ENCODE measurements at places on chromosomes 13 and 19. TPM values are rescaled to one million over a fixed set of nuclear protein-coding genes. Genes with fewer than 3 reads are reported as not detected.

Gene PDCD5
- total RNA-seq: 62.6 TPM

Gene NKPD1
- 0.09 TPM for total RNA-seq

Gene POGLUT2
- 7.0 TPM for total RNA-seq

Gene ZNF358
- 39.1 TPM for total RNA-seq

Gene ZIC2
- total RNA-seq: 1.4 TPM

DNA sequence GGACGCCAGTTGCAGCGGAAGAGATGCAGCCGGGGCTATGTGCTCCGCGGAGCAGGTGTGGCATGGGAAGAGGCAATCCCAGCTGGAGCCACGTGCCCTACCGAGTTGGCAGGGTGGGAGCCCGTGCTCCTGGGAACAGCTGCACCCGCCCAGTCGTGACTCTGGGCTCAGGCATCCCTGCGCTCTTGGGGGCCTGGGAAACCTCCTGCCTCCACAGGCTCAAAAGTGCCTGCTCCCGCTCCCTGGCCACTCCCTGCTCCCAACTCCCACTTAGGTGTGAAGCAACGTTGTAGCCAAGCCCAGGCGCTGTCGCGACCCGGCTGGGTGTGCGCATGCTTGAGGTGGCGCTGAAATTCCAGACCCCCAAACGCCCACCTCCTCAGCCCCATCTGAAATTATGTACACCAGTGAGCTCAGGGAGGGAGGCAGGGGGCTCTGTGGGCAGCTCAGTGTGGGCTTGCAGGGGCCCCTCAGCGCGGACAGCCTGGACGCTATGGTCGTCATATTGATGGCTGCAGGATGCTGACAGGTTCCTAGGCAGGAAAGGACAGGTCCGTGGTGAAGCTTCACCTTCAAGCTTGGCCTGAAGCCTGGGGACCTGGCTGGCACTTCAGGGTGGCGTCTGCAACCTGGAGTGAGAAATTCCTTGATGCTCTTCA lies 429.9 kb downstream of the SLITRK1 start:
- DNase-seq: no peak

DNA sequence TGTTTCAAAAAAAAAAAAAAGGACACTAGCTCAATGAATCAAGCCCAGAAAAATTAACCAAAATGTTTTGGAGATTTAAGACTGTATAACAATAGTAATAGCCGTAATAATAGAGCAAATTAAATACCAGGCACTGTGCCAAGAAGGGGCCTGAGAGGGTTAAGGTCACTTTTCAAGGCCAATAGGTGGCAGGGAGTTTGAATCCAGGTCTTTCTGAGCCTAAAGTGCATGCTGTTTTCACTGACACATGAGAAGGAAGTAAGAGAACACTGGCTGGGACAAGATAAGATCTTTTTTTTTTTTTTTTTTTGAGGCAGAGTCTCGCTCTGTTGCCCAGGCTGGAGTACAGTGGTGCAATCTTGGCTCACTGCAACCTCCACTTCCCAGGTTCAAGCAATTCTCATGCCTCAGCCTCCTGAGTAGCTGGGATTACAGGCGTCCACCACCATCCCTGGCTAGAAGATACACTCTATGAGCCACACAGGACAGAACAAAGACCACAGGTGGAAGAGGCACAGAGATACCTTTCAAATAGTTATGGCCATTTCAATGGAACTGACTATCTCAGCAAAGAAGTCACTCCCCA lies 7.7 kb downstream of the FFAR2 start:
- no peak for DNase-seq

- DNase-seq: no peak
Observed at GRCh38 chr13:36174923-36175322, 39.4 kb downstream of the SOHLH2 start.

DNA sequence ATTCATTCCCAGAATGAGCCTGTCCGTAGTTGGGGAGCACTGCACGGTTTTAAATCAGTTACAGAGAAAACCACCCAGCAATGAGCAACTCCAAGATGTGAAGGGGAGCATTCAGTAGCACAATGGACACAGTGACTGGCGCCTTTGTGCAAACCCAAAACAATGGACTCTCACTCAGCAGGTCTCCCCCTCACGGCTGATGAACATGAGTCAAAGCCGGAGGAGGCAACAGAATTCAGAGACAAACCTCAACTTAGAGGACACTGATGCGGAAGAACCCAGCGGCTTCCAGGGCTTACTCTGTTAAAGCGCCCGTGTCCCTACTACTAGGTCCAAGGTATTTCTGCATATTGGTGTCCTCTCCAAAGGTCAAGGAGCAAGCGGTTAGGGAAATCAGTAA lies 17.7 kb downstream of the PLEKHF1 start:
- DNase-seq: no peak

- peak; percentile 80 for DNase-seq
Observed at GRCh38 chr19:17260842-17261325, 3.7 kb downstream of the USHBP1 start.

DNA sequence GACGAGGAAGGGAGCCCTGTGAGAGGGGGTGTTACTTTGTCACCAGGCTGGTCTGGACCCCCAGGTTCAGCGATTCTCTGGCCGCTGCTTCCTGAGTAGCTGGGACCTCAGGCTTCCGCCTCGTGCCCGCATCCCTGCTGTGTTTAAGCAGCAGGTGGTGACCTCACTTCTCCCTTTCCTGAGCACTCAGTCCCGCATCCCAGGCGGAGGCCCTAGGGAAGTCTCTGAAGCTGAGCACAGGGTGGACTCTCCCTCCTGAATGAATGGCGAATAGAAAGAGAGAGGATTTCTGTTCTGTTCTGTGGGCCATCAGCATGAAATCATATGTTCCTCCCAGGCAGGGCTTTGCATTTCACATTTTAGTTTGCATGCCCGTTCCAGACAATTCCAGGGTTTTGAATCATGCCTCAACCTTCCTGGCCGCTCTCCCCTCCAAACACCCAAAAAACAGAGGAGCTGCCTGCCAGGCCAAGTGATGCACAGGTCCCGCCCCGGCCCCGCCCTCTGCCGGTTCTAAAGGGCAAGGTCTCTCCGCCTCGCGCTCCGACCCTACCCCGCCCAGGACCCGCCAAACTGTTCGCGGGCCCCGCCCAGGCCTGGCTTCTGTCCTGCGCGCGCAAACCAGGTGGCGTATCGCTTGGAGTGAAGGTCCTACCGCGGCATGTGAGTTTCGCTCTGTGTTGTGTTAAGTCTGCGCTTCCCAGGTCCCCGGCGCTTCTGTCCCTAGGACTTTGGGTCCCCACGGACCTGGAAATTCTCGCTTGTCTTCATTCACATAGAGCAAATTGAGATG lies 35.1 kb upstream of the ZNF808 start:
- DNase-seq: peak; percentile 78

DNA sequence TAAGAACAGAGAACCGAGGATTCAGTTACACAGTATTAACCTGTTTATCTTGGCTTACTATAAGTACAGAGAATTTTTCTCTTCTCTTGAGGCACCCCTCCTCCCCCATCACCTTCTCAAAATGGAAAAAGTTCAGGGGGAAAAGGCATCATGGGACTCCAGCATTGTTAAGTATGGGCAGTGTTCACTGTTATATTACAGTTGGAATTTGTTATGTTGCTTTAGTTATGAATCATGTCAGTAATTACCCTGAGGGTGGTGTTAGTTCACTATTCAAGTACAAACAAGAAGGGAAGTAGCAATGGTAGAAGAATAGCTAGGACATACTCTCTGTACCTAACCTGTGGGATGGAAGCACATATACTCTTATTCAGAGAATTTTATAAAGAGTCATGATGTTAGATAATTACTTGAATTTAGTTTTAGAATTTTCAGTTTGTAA lies 12.0 kb downstream of the LPAR6 start:
- DNase-seq: no peak

DNA sequence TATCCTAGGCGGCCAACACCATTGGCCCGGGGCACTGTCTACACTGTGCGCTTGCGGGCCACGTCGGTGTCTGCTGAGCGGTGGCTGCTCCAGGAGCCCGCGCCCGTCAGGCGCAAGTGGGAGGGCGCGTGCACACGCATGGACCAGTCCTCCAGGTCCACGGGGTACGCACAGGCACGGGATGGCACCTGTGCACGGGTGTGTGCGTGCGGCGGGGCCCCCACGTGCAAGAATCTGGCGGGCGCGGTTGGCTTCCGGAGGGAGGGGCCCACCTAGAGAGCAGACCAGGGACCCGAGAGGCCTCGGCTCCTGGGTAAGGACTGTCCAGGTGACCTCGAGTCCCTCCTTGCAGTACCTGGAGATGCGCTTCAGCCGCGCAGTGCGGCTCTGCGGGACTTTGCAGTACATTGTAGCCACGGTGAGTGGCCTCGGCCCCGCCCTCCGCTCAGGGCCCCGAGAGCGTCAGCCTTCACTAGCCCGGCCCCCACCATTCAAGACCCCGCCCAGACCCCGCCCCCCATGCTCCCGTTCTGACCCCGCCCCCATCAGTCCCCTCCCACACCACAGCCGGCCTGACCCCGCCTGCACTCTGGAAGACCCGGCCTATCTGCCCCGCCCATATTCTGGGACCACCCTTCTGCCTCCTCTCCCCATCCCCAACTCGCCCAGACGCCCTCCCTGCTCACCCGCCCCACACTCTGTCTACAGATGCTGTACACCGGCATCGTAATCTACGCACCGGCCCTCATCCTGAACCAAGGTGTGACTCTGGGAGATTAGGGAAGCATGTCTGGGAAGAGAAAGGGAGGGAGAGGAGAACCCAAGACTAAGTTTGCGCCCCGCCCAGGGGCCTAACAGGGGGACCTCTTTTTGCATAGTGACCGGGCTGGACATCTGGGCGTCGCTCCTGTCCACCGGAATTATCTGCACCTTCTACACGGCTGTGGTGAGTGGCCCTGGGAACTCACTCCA lies 2.3 kb downstream of the SLC5A5 start:
- peak; percentile 39 for DNase-seq

DNA sequence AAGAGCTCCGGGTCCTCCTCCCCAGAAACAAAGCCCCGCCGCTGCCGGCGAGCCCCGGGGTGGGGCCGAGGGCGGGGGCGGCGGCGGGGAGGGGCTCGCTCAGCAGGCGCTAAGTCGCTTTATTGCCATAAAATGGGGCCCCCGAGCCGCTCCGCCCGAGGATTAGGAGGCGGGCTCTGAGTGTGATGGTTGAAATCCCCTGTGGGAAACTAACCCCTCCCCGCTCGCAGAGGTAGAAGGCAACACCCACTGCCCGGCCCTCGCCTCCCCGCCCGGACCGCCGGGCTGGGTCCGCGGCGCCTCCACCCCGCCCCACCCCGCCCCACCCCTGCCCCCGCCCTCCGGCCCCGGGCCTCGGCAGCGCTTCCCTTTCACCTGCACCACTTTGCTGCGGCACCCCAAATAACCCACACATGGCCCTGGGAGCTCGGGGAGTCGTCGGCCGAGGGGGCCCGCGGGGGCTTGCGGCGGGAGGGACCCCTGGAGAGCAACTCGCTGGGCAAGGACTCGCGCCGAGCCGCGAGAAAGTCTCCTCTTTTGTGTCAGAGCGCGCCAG lies at the start of gene KLF12:
Gene KLF12 (minus strand): TSS at position 184 of the 556 bp plus-strand sequence.
- peak; percentile 96 for DNase-seq

- no peak for DNase-seq
Observed at GRCh38 chr13:68727165-68727564, 1380.5 kb upstream of the ATXN8OS start.

DNA sequence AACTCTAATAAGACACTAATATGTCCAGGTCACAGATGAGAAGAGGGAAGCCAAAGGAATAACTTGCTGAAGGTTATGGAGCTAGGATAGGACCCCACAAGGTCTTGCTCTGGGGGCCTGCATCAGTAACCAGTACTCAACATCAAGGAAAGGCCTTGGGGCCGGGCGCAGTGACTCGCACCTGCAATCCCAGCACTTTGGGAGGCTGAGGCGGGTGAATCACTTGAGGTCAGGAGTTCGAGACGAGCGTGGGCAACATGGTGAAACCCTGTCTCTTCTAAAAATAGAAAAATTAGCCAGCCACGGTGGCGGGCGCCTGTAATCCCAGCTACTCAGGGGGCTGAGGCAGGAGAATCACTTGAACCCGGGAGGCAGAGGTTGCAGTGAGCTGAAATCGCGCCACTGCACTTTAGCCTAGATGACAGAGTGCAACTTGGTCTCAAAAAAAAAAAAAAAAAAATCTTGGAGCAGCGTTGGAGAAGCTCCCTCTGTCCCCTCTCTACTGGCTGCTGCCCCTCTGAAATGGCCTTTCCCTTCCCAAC lies 1.8 kb downstream of the LONP1 start:
- DNase-seq: no peak

DNA sequence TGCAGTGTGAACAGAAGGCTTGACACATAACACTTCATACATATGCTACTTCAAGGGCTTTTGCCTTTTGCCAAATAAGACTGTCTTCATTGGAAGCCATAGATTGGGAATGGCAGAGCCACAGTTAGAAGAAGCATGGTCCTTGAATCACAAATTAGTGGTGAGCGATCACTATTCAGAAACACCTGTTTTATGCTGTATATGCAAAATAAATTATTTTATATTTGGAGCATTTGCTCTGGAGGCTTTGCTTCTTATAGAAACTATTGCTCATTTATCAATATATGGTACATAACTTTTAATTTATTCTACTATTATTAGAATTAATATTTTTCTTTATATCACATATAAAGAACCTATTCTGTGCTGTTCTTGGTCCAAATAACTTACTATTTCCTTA lies 270.4 kb upstream of the SPRY2 start:
- DNase-seq: no peak

GRCh38 chr19:4576016-4576933 lies 16.8 kb upstream of the SEMA6B start:
- peak; percentile 85 for DNase-seq

GRCh38 chr19:33771384-33772101 lies 25.1 kb upstream of the KCTD15 start:
- DNase-seq: peak; percentile 80

DNA sequence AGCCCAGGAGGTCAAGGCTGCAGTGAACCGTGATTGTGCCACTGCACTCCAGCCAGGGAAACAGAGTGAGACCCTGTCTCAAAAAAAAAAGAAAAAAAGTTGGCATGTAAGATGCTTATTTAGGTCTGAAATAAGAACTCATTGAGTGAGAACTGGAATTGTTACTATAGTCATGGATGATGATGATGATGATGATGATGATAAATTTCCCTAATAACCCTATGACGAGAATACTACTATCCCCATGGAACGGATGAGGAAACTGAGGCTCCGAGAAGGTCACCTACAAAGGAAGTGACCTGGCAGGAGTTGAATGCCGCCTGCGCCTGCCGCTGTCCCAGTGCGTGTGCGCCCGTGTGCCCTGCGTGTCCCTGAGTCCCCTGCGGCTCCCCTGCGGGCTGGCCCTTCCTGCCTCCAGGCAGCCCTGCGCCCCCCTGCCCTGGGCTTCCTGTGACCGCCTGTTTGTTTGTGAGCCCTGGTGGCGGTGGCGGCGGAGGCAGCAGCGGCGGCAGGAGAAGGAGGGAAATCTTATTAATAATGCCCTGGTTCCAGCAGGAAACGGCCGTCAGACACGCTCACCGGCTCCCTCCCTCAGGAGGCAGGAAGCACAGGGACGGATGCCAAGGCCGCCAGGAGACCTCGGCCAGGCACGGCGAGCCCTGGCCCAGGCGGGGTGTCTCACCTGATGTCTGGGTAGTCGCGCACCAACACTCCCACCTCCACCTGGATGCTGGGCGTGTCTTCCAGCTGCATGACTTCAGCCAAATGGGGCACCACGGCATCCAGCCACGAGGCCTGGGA lies 29.6 kb downstream of the EXOC3L2 start:
- peak; percentile 55 for DNase-seq

DNA sequence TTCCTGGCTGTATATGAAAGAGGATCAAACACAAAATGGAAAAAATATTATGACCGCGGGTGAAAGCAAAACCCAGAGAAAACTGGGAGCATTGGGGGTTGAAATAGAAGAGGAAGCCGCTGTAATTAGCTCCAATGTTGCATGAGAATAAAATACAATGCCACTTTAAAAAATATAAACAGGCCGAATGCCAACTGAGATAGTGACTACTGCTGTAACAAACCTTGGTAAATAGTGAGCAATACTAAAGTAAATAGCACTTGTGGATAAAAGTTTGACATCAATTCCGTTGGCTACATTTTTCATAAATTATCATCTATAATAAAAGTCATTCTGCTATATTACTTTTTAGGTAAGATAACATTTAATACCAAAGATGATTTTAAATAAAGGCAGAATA lies 395.8 kb upstream of the MIR17HG start:
- no peak for DNase-seq

Data from kidney (tissue), 22 donors.